Endothelial cell of umbilical vein (primary cell): ENCODE measurements at places on chromosomes 1 and 21. TPM values are rescaled to one million over a fixed set of nuclear protein-coding genes. Genes with fewer than 3 reads are reported as not detected.

GRCh38 chr1:182029002-182029378 is 32.5 kb downstream of the ZNF648 start:
- DNase-seq, result no peak
- H3K4me3 ChIP-seq, result no peak overlapping the region
- H3K27me3 ChIP-seq, result no peaks in the 10 kb centered on the region
- no peaks in the 10 kb centered on the region for H3K36me3 ChIP-seq
- no peaks in the 10 kb centered on the region for H3K4me1 ChIP-seq

DNA sequence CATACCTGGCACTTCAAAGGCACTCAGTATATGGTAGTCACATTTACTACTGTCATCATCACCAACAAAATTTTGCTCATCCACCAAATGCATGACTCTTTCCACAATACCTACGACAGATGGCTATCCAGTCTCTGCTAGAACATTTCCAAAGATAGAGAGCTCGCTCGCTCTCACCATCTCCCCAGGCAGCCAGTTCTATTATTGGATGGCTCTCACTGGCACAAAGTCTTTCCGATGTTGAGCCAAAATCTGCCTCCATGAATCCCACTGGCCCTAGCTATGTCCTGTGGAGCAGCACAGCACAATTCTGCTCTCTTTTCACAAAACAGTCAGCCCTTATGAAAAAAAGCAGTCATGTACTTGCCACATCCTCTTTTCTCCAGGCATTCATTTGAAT is 102.1 kb downstream of the DAB1 start:
- H3K4me3 ChIP-seq, result no peak overlapping the region
- no peak overlapping the region for H3K27ac ChIP-seq
- no peaks in the 10 kb centered on the region for H3K4me1 ChIP-seq
- no peaks in the 10 kb centered on the region for H3K36me3 ChIP-seq
- no peaks in the 10 kb centered on the region for H3K27me3 ChIP-seq

- H3K4me3 ChIP-seq, result no peak overlapping the region
- no peaks in the 10 kb centered on the region for H3K36me3 ChIP-seq
- DNase-seq, result no peak
- H3K4me1 ChIP-seq, result peaks cover 36% of the 10 kb centered on the region
- no peaks in the 10 kb centered on the region for H3K27me3 ChIP-seq
- H3K27ac ChIP-seq, result no peak overlapping the region
Observed at GRCh38 chr1:24387636-24388175, 25.9 kb downstream of the STPG1 start.

DNA sequence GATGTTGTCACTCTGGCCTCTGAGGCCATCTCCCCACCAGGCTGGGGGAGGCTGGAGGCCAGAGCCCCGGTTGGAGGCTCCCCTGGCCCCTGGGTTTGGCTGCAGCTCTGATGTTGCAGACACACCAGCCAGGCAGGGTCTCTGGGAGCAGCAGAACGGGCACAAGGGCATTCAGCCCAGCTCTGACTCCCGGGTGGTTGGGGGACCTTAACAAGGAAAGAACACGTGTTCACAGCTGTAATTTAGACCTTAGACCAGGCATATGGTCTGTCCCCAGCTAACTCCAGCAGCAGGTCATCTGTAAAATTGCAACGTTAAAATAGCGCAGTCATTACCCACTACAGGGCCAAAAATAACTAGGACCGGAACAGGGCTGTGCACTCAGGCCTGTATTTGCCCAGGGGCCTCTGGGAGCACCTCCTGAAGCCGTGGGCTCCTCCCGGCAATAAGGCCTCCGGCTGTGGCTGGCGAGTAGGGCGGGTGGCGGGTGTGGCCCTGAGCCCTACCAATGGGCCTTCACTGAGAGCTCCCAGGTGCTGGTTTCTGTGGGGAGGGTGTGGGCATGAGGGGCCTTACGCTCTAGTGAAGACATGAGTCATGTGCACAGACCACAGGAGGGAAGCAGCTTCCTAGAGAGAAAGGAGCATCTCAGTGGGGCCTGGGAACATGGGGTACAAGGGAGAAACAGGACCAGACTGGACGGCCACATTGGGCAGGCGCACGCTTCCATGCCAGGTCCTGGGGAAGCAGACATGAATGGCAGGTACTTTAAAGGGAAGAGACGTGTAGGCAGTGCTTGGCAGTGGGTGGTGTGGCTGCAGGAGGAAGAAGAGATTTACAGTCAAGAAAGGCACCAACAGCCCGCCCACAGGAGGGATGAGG is 6.1 kb downstream of the LDLRAP1 start:
- H3K27me3 ChIP-seq, result no peaks in the 10 kb centered on the region
- no peak overlapping the region for H3K4me3 ChIP-seq
- peak; percentile 41 for DNase-seq
- peak overlapping the region; percentile 2 for H3K27ac ChIP-seq
- peaks cover 29% of the 10 kb centered on the region for H3K4me1 ChIP-seq
- no peaks in the 10 kb centered on the region for H3K36me3 ChIP-seq

C1orf87 gene
- total RNA-seq, result not detected in 2 replicates
